ENCODE measurements at places on chromosomes 5 and 9.

DNA sequence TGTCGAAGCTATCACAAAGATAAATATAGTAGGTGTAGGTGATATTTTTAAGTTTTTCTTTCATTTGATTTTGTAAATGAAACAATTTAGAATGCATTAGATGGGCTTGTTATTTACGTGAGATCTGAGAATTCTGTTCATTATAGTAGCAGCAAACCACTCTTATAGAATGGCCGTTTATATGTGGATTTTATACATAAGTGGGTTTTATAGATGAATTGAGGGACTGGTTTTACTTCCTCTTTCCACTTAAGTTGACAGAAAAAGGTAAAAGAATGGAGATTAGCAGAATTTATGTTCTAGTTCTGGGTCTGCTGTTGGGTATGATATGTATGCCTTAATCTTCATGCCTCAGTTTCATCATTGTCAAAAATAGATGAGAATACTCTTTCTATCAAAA, 5.6 kb downstream of the RMI1 start:
- DNase-seq = no peak

- no peak for DNase-seq
These were observed 48.0 kb downstream of the IPO11 start for GRCh38 chr5:62460578-62460983.

DNA sequence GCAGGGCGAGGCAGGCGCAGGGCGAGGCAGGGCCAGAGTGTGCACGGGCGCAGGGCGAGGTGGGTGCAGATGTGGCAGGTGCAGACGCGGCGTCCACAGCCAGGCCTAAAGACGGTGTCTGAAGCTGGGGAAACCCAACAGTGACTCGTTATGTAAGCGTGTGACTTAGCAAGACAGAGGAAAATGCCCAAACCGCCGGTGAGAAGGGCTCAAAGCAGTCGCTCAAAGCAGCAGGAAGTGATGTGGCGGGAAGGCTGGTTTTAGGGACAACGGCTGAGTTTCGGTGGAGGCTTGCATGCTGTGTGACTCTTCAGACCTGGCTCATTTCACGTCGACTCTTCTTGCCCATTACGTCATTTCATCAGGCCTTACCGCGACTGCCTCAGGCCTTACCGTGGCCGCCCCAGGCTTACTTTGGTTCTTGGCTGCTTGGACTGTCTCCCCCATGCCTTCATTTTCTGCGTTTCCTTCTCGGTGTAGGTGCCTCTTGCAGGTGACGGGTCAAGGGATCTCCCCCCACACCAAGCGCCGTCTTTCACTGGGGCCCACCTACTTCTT, 50.5 kb upstream of the EXOC3 start:
- DNase-seq = peak; percentile 94

- no peak for DNase-seq
These were observed 168.2 kb downstream of the DAB2IP start for GRCh38 chr9:121819428-121820231.

DNA sequence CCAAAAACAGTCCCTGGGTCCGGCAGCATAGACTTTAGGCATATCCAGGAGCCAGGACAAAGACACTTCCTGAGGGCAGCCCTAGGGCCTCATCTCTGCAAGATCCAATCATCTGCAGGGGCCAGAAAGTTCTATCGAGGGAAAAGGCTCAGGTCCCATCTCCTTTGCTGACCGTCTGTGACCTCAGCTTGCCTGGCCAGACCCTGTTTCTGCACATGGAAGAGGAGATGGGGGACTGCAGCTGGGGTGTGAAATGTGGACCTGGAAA, 51.0 kb upstream of the FCN1 start:
- DNase-seq = no peak

- DNase-seq = peak; percentile 90
These were observed 1.4 kb upstream of the SMIM27 start for GRCh38 chr9:32550562-32551275.

DNA sequence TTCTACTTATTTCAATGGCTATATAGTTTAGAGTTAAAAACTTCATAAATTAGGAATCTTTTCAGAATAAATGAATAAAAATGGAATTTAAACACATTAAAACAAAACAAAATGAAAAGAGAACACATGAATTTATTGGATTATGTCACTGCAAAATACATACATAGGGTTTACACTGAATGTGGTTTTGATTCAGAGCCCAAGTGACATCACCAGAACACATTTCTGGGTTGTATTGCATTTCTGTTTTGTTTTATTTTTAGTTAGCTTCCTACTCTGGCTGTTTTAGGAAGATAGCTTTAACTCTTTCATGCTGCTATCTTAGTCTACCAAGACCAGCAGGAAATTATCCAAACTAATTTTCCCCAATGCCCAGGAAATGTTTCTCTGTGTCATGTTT, 1935.0 kb downstream of the EFNA5 start:
- no peak for DNase-seq

Measured in activated naive CD4-positive, alpha-beta T cell treated with anti-CD3 and anti-CD28 coated beads, Interleukin-2, amount 50 U/mL, for 72 hours (primary cell).